ENCODE measurements at places on chromosomes 13 and 19. TPM values are rescaled to one million over a fixed set of nuclear protein-coding genes. Genes with fewer than 3 reads are reported as not detected.

Gene ZNF440
- 14.1 TPM for total RNA-seq

Gene TEX29
- total RNA-seq, result 0.92 TPM

- DNase-seq, result no peak
These were observed 15.2 kb upstream of the S1PR4 start for GRCh38 chr19:3163230-3163886.

GRCh38 chr13:110358381-110358780 lies 51.3 kb downstream of the COL4A2 start:
- DNase-seq, result no peak

GRCh38 chr19:970695-971094 lies 13.4 kb upstream of the WDR18 start:
- DNase-seq, result no peak

DNA sequence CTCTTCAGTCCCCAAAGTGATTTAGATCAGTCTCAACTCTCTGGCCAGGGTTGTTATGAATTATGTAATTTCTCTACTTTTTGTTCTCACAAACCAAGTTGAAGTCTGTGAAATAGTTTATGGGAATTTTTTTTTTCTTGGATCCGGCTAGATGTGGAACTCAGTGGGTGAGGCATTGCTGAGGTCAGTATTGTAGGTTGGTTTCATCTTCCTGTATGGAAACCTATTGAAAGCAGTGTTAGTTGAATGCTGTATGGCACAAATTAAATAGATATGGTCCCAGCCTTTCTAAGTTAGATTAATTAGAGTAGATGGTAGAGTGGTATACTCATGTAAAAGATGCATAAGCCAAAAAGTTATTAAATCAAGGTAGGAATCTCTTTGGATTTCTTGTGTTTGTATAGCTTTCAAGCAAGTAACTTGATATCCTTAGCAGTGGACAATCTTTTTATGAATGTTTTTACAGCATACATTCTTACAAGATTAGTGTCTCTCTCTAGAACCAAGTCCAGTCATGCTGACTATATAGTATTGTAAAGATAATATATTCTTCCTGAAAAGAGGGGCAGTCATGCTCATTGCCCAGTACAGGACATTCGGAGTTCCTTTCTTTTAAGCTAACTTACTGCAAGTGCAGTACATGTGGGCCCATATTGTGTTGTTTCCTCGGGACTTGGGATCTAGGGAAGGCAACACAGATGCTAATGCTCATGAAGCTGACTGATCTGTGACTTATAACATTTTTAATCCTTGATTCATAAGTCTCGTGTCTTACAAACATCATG lies 2541.1 kb downstream of the PCDH9 start:
- DNase-seq, result no peak

GRCh38 chr19:55536951-55537740 lies at the start of gene SBK2:
SBK2 (minus strand) TSS chr19:55537133; CDS start chr19:55536294, 839 bp downstream.
- DNase-seq, result no peak

- no peak for DNase-seq
These were observed 64.5 kb upstream of the MED4 start for GRCh38 chr13:48159401-48159800.

DNA sequence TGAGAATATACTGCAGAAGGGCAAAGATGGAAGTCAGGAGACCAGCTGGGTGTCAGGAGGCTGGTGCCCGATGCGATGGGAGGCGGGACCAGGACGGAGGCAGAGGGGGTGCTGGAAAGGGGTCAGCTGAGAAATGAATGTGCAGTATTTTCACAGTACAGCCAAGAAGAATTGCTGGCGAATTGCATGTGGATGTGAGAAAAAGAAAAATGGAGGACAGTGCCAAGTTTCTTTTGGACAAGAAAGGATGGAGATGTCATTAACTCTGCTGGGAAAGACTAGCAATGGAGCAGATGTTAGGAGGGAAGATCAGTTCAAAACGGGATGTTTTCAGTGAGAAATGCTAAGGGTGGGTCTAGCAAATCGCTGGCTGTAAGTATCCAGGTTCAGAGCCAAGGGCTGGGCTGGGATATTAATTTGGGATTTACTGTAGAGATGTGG lies 7.0 kb downstream of the CRYL1 start:
- DNase-seq, result no peak

Data from mucosa of gallbladder (tissue), 1 donor.